ENCODE measurements at places on chromosomes 3 and 15. TPM values are rescaled to one million over a fixed set of nuclear protein-coding genes. Genes with fewer than 3 reads are reported as not detected.

RTP3 gene
- total RNA-seq, result not detected

SLC6A1 gene
- total RNA-seq, result not detected

CFAP100 gene
- not detected for total RNA-seq

PPP1R14D gene
- not detected for total RNA-seq

RCN2 gene
- total RNA-seq, result 36.6 TPM

PRICKLE2 gene
- total RNA-seq, result not detected

LRTM1 gene
- total RNA-seq, result not detected

TIGIT gene
- 206 TPM for total RNA-seq

LRRIQ4 gene
- total RNA-seq, result 0.25 TPM
